Activated naive CD8-positive, alpha-beta T cell treated with anti-CD3 and anti-CD28 coated beads, Interleukin-2, amount 50 U/mL, for 24 hours (primary cell): ENCODE measurements at places on chromosomes 2 and 18.

DNA sequence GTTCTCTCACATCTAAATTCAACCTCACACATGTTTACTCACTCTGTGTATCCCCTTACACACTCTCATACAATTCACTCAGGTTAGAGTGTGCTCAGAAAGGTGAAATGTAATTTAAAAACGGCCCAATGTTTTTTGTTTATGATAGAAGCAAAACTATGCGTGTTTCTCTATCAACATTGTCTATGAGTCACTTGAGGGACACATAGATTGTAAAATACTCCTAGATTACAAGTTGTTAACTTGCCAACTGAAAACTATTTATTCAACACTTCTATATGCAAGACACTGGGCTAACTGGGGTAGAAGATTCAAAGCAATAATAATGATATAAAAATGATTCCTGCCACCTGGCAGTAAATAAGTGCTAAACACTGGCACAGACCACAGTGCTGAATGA lies 24.6 kb downstream of the CCDC195 start:
- no peak overlapping the region for H3K4me3 ChIP-seq
- no peaks in the 10 kb centered on the region for H3K4me1 ChIP-seq
- no peak for DNase-seq
- H3K27me3 ChIP-seq: no peaks in the 10 kb centered on the region
- H3K36me3 ChIP-seq: no peaks in the 10 kb centered on the region

GRCh38 chr2:186919296-186919695 lies 70.3 kb upstream of the ZSWIM2 start:
- H3K27ac ChIP-seq: no peak overlapping the region
- H3K36me3 ChIP-seq: no peaks in the 10 kb centered on the region
- no peaks in the 10 kb centered on the region for H3K4me1 ChIP-seq
- DNase-seq: no peak
- H3K4me3 ChIP-seq: no peak overlapping the region

DNA sequence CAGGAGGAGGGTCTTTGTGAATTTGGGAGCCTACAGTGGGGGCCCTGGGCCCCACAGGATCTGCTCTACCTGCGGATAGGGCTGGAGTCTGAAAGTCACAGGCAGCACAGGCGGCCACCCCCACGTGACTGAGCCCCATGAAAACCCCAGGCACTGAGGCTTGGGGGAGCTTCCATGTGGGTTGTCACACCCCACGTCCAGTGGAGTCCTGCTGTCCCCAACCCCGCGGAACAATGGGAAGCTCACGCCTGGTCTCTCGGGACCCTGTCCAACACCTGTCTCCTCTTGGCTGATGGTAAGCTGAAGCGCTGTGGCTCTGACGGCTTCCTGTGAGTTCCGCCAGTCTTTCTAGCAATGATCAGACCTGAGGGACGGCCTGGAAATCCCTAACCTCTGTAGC lies 85.8 kb downstream of the PTGR3 start:
- H3K36me3 ChIP-seq: no peaks in the 10 kb centered on the region
- no peak for DNase-seq
- H3K27me3 ChIP-seq: no peaks in the 10 kb centered on the region
- no peak overlapping the region for H3K27ac ChIP-seq
- H3K4me3 ChIP-seq: no peak overlapping the region

DNA sequence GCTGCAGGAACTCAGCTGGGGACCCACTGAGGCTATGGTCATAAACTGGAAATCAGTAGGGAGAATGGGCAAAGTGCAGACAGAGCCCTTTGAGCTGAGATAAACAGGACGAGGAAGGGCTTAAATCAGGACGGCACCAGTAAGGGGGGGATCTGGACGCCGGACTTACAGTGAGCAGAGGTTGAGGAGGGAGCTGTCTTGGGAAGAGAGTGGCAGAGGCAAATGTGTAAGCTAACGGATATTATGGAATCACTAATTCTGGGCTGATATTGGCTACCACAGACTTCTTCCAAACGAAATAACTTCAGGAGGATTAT lies 539 bp downstream of the CYP27A1 start:
- H3K27ac ChIP-seq: no peak overlapping the region
- H3K4me3 ChIP-seq: no peak overlapping the region
- peaks cover 4% of the 10 kb centered on the region for H3K4me1 ChIP-seq
- no peak for DNase-seq
- peaks cover 5% of the 10 kb centered on the region for H3K36me3 ChIP-seq
